Activated CD4-positive, alpha-beta T cell treated with anti-CD3 and anti-CD28 coated beads, Interleukin-2, amount 50 U/mL, for 1 hour (primary cell): ENCODE measurements at places on chromosomes 2 and 18.

- no peak for DNase-seq
These were observed 20.3 kb upstream of the RBBP8 start for GRCh38 chr18:22912835-22913234.

DNA sequence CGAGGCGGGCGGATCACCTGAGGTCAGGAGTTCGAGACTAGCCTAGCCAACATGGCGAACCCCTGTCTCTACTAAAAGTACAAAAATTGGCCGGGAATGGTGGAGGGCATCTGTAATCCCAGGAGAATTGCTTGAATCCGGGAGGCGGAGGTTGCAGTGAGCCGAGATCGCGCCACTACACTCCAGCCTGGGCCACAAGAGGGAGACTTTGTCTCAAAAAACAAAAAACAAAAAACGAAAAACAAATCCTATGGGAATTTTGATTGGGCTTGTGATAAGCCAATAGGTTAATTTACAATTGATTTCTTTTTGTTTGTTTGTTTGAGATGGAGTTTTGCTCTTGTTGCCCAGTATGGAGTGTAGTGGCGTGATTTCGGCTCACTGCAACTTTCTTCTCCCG, 24.2 kb upstream of the TOGARAM2 start:
- DNase-seq = peak; percentile 17

- no peak for DNase-seq
These were observed 1.6 kb upstream of the SLC5A7 start for GRCh38 chr2:107984707-107985106.

DNA sequence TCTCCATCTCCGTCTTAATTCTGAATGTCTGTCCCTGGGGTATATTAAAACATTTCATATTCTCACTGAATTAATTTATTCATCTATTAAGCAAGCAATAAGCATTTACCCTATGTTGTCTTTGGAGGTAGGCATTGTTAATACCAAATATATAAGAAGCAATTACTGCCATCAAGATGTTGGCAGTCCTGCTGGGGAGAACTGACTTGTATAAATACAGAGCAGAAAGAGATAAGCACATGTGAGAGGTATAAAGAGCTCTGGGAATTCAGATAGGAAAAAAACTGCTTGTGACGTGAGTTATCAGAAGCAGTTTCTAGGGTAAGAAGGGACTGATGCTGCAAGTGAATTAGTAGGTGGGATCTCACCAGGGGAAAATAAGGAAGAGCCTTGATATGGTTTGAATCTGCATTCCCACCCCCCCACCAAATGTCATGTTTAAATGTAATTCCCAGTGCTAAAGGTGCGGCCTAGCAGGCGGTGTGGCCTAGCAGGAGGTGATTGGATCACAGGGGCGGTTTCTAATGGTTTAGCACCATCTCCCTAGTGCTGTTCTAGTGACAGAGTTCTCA, 286.8 kb downstream of the RAD51AP2 start:
- DNase-seq = no peak

- DNase-seq = no peak
These were observed 8.7 kb downstream of the MAL start for GRCh38 chr2:95034221-95034620.

- no peak for DNase-seq
These were observed 165.9 kb upstream of the KLF7 start for GRCh38 chr2:207331674-207332073.
